GM23338 (cell line): ENCODE measurements at places on chromosomes 5 and 9.

GRCh38 chr5:135700731-135701130 is 121.9 kb upstream of the CXCL14 start:
- no peak for DNase-seq

DNA sequence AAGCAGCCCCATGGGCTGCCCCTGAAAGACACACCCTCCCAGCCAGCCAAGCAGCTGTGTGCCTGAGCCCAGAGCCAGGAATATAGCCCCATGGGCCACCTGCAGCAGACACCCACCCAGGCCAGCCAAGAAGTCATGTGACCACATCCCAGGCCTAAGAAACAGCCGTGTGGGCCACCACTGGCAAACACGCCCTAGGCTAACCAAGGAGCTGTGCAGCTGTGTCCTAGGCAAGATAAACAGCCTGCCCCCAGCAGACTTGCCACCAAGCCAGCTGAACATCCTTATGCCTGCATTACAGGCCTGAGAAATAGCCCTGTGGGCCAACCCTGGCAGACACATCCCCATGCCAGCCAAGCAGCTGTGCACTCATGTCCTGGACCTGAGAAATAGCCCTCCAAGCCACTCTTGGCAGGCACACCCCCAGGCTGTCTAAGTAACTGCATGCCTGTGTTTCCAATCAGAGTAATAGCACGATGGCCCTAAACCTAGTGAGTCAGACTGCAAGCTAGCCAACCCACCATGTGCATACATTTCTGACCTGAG is 143.0 kb downstream of the ADAMTS6 start:
- no peak for DNase-seq

DNA sequence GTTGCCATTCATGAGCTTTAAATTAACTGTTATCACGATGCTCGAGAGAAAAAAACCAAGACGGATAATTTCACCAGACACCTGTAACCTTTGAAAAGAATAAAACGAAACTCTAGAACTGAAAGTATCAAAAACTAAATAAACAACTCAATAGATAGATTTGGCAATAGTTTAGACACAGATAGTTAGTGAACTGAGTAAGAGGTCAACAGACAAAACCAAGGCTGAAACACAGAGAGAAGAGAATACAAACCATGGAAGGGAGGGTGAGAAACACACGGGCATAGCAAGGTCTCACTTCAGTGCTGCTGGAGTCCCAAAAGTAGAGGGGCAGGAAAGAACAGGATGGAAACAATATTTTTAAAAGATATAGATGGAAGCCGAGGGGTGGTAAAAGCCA is 3.3 kb upstream of the OR2V1 start:
- DNase-seq, result no peak

DNA sequence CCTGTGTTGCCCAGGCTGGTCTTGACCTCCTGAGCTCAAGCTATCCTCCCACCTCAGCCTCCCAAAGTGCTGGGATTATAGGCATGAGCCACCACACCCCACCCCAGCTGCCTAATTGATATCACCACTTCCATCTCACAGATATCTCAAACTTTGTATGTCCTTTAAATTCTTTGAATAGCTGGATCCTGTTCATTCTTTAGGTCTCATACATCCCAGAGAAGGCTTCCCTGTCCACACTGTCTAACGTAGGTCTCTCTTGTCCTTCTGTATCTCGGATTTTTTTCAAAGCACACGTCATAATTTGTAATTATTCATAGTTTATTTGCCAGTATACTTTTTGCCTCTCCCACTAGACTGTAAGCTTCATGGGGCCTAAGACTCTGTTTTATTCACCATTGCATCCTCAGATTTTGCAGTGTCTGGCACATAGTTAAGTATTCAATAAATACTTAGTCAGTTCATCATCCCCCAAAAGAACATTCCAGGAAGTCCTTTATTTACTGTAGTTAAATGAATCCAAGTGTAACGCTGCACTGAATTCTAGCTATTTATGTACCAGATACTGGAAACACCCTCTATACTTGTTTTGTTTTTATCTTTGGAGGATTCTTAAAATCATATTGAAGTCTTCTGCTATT is 10.5 kb downstream of the ARSK start:
- DNase-seq, result no peak

GRCh38 chr5:172479034-172479783 is 24.9 kb upstream of the SH3PXD2B start:
- DNase-seq, result peak; percentile 96

GRCh38 chr9:118985851-118986250 is 383.4 kb downstream of the BRINP1 start:
- no peak for DNase-seq

- DNase-seq, result no peak
Measured at GRCh38 chr9:9996259-9996658, 616.5 kb downstream of the PTPRD start.

- no peak for DNase-seq
Measured at GRCh38 chr9:79524266-79524665, 47.5 kb upstream of the TLE4 start.

DNA sequence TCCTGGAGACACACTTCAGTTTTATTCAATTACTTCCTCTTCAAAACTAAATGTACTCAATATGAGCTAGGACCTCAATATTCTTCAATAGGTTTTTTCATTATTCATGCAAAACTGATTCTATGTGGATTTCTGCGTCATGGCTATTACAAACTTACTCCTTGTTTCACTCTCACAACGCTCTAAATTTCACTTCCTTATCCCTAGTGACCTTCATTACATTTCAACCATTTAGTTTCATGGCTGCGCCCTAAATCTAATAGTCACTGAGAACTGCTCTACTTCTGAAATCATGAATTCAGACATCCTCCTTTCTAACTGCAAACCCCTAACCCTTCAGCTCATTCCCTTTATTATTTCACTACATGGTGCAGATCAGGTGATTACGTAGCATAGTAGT is 93.9 kb downstream of the SLC25A46 start:
- no peak for DNase-seq

DNA sequence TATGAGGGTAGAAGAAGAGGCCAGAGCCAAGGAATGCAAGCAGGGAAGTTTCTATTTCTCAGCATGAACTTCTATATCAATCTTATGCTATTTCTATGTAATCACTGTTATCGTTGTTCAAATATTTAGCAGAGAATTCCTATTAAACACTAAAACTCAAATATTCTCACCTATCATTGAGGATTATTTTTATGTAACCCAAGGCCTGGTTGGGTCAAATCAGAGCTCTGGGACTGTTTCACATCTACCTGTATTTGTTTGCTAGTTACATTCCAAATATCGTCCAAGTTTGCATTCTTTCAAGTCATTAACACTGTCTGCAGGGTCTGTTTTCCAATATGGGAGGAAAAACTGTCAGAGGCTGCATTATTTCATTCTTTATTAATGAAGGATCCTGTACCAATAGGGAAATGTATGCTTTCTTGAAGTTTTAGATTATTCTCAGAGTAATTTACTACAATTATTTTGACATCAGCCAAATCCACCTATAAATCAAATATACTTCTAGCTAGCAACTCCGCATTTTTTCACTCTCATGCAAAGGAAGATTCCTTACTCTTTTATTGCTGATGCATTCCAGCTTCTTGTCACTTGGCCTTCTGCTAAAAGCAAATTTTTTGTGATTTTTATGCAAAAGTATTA is 52.2 kb downstream of the LURAP1L start:
- DNase-seq, result no peak

DNA sequence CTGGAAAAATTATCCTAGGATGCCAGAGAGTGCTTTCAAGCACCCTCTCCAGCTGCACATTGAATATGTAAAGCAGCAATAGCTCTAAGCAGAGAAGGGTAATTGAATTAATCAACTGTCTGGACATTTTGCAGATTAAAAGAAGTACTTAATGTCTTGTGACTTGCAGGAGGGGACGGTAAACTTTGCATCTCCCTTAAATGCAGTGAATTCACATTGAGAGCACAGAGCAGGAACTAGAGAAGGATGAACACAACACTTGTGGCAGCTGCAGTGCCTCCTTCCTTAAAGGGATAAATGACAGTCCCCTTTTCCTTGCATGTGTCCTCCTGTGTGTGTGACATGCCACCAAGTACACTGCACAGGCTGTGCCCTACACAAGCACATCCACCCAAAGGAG is 7.4 kb upstream of the CDK5RAP2 start:
- DNase-seq, result no peak

DNA sequence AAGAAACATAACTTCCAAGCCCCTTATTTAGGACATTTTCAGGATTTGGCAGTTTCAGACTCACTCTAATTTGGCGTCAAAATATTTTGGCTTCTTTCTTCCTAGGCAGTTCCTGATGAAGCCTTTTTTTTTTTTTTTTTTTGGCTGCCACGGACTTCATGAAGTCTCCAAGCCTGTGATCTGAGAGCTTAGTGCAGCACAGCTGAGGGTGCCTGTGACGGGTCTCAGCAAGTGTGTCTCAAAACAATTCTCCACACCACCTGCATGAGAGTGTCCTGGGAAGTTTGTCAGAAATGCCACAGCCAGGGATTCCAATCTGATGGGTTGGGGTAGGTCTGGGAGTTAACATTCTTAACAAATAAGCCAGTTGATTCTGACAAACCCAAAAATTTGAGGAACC is 6.0 kb upstream of the ESM1 start:
- DNase-seq, result peak; percentile 6

GRCh38 chr9:135239100-135239768 is 151.8 kb downstream of the OLFM1 start:
- no peak for DNase-seq

DNA sequence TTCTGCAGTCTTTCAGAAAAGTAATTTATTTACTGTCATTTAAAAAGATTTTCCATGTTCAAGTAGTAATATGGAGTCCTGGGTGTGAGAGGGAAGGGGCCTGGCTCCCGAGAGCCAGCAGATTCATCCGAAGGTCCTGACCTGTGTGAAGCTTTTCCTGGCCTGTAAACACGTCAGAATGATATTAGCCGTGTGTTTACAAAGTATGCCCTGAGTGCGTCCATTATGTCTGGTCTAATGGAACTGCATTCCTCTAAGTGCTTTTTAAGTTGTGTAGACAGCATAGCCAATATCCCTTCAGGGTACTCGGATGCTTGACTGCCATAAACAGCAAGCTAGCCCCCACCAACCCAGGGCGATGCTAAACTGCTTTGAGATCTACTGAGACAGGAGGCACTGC is 495.2 kb downstream of the AGTPBP1 start:
- DNase-seq, result no peak

DNA sequence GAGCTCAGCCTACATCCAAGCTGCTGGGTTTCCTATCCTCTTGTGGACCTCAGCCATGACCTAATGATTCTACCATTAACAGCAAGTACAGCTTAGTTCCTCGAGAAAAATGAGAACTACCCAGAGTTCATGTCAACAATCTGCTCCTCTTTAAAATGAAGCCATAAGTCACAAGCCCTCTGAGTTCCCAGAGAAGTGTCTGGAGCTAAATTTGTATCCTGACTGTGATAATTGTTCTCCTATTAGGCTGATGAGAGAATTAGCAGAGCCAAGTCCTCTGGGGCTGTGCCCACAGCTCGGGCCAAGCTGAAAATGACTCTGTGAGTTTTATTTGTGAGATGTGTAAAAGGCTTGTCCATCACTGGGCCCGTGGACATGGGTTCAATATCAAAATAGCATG is 145.1 kb upstream of the SMIM23 start:
- DNase-seq, result no peak

DNA sequence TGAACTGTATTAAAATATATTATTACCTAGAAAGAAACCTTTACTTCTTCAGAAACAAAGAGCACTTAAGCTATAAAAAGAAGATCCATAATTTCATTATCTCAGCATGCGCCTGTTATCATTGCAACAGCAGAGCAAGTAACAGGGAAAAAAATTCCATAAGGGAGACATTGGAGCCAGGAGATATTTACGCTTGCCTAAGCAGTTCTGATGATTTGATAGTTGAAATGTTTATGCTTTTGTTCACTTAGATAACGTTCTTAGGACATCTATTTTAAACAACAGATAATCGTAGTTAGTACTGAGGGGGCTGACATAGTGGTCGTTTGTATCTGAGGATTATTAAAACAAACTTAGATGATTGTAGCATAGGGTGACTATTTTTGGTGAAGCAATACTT is 252.5 kb downstream of the NNT start:
- DNase-seq, result no peak

- no peak for DNase-seq
Measured at GRCh38 chr5:59065554-59065953, 482.7 kb downstream of the RAB3C start.

- no peak for DNase-seq
Measured at GRCh38 chr9:134626069-134626423, 15.6 kb upstream of the COL5A1 start.

DNA sequence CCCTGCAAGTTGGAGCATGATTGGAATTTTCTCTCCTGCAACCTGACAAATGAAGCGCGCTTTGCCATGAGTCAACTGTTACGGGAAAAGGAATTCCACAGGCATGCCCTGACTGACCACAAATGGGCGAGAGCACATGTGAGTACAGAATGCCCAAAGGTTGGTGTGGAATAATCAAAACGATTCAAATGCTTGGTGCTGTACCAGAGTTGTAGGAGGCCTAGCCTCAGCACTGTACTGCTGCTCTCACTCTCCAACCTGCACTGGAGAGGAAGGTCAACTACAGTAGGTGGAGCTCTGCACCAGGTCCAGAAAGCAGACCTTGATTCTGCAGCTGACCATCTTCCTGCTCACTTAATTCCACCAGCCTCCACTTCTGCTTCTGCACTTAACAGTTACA is 406.9 kb upstream of the ACTBL2 start:
- DNase-seq, result peak; percentile 28

DNA sequence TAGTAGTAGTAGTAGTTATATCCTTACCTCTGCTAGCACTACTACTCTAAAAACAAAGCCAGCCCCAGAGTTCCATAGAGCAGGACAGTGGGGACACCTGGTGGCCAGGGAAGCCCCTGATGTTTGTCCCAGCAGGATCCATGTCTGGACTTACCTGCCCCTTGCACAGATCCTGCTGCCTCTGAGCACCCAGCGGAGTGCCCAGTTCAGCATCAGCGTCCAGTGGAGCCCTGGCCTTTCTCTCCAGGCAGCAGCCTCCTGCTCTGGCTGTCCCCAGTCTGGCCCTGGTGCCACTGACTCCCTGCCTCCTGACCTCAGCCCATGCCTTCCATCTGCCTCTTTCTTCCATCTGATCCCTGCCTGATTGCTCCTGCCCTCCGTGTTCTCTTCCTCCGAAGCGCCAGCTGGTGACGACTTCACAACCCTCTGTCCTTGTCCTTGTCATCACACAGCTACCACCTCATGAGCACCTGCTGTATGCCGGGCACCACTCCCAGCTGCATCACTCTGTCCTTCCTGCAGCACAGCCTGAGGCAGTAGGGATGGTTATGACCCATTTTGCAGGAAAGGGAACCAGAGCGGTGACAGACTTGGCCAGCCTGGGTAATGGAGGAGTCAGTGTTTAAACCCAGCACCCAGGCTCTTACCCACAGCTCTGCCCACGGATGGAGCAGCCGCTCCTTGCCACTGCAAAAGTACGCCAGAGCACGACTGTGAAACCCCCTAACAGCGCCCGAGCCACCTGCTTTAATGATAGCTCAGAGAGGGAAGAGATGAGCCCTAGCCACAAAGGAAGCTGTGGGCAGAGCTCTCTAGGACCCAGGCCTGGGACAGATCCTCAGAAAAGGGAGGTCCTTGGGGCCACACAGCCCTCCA is 11.5 kb downstream of the SARDH start:
- DNase-seq, result peak; percentile 70

GRCh38 chr9:77945798-77946197 is 85.8 kb downstream of the GNAQ start:
- DNase-seq, result no peak
